ENCODE measurements at places on chromosomes 16 and 17. TPM values are rescaled to one million over a fixed set of nuclear protein-coding genes. Genes with fewer than 3 reads are reported as not detected.

DNA sequence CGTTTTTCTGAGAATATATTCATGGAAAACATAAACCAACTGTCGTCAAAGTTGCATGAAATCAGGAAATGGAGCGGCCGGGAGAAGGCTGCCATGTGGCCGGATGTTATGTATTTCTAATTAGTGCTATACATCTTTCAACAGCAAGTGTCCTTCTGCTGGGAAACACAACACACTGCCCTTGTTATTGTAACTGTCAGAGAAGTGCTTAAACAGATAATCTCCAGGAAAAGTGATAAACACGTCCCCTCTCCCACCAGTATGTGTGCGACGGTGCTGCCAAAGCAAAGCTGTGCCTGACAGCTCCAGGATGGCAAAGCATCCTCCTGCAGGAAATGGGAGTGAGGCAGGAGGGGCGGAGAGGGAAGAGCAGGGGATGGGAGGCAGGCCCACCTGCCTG is 111.8 kb downstream of the SMG6 start:
- no peak for DNase-seq

GRCh38 chr17:17018021-17018441 is 24.2 kb upstream of the MPRIP start:
- DNase-seq = no peak

RBBP6 gene
- 93.9 TPM for total RNA-seq

- DNase-seq = peak; percentile 83
Observed at GRCh38 chr17:81722184-81723120, 10.4 kb downstream of the SLC25A10 start.

SPEM3 gene
- total RNA-seq = not detected

GRCh38 chr17:71830866-71831265 is 290.0 kb upstream of the SOX9 start:
- no peak for DNase-seq

DNA sequence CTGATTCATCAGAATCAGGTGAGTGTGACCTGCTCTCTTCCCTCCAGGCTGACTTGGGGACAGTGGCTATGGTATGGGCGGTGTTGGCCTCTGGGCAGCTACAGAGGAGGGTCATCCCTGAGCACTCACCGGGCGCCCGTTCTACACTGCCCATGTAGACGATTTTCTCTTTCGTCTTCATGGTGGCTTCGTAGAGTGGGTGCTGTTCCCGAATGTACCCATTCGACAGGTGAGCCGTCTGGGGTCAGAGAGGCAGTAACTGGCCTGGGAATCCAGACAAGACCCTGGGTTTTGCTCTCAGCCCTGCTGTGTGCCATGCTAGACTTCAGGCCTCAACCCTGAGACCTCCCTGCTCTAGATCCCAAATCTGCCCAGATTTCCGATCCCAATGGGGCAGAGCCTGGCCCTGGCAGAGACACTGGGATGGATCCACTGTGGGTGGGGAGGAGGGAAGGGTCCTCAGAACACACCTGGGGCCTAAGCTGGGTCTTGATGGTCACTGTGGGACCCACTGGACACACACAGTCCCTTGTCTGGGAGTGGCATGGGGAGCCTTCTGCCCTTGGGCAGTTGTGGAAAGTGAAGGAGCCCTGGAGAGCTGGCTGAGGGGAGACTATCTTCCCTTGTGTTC is 13.2 kb downstream of the USP6 start:
- DNase-seq = peak; percentile 56

NLK gene
- total RNA-seq = 9.6 TPM

DNA sequence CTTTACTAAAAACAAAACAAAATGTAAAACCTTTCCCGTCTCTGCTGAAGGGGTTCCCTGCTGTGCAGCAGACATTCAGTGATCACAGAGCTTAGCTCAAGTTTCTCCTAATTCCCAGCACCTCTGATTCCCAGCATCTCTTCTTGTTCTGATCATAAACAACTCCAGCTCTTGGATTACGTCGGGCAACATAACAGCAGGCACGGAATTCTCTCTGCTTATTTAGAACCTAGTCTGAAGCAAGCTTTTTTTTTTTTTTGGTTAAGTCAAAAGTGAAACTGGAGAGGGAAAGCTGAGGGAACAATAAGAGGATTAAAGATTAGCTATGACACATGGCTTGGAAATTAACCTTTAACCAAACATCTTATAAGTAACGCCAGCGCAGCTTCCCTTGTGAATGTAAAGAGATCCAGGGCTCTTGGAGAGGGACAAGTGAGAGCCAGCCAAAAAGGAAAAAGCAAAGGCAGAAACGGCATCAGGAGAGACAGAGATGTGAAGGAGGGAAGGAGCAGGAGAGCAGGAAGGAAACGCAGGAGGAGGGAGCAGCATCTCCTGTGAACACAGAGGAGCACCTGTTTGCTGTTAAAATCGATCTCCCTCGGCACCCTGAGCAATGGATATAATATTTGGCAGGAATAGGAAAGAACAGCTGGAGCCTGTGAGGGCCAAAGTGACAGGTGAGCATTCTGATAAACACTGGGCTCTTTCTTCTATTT is at the start of gene BCO1:
Gene BCO1 (plus strand): TSS at position 394 of the 716 bp plus-strand sequence. CDS start 220 bp downstream, at position 614.
- DNase-seq = no peak

DNA sequence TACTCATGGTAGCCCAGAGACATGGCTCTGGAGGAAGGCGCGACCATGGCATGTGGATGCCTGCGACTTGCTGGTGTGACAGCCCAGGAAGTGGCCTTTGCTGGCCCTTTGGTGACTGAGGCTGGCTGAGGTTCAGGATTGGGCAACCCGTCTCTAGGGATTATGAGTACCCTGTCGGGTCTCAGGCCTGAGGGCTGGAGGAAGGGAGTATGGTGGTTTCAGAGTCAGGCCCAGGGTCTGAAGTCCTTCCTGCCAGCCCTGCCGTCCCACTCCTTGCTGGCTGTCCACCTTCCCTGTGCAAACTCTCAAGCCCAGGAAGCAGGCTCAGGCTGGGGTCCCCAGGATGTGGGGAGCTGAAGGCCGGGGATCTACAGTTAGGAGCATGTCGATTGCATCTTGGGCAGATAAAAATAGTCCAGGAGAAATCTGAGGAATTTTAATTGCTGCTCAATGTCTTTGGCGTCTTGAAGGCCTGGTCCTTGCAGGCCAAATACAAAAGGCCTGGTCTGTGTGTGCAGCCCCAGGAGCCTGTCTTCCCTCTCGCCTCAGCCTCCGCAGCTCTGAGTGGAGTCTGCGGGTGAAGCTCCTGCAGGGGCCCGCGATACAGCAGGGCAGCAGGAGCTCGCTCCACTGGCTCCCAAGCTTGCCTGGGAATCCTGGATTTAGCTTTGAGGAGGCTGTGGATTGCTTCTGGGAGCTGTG is 52.5 kb downstream of the NKD1 start:
- DNase-seq = no peak

- no peak for DNase-seq
Observed at GRCh38 chr16:11303405-11304138, 22.4 kb upstream of the PRM1 start.

EVPLL gene
- total RNA-seq = 3.7 TPM

PARD6A gene
- total RNA-seq = 4.1 TPM

DNA sequence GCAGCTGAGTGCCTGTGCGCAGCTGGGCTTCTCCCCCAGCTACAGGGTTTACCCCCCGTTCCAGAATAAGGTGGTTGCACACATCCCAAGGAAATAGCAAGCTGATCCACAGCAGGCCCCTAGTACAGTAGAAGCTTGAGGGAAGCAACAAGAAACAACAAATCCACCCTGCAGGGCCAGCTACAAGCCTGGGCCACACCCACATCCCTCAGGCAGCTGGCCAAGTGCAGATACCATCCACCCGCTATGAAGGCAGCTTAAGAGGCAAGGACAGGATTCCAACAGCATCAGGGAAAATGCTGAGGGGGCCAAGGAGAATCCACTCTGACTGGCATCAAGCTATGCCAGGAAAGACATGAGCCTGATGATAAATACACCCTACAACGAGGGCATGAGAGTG is 66.9 kb upstream of the RCVRN start:
- no peak for DNase-seq

CBFA2T3 gene
- 3.1 TPM for total RNA-seq

- DNase-seq = no peak
Observed at GRCh38 chr17:75525806-75526554, 483 bp downstream of the LLGL2 start.

DNA sequence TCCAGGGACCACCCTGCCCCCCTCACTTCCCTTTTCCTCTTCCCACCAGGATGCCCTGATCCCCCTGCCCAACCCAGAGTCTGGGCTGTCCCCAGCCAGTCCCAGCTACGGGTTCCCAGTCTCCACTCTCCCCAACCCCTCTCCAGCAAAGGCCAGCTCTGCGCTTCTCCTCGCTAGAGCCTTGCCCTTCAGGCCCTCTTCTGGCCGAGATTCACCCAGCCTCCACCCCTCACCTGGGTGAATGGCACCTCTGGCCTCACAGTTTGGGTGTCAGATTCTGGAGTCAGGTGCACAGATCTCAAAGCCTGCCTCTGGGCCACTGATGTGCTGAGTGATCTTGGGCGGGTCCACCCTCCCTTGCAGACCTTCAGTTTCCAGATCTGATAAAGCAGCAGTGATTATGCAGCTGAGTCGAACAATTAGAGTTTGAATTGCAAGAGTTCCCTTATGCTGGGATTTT is 185.6 kb upstream of the TNRC6C start:
- DNase-seq = no peak

SNAI3 gene
- not detected for total RNA-seq

DNA sequence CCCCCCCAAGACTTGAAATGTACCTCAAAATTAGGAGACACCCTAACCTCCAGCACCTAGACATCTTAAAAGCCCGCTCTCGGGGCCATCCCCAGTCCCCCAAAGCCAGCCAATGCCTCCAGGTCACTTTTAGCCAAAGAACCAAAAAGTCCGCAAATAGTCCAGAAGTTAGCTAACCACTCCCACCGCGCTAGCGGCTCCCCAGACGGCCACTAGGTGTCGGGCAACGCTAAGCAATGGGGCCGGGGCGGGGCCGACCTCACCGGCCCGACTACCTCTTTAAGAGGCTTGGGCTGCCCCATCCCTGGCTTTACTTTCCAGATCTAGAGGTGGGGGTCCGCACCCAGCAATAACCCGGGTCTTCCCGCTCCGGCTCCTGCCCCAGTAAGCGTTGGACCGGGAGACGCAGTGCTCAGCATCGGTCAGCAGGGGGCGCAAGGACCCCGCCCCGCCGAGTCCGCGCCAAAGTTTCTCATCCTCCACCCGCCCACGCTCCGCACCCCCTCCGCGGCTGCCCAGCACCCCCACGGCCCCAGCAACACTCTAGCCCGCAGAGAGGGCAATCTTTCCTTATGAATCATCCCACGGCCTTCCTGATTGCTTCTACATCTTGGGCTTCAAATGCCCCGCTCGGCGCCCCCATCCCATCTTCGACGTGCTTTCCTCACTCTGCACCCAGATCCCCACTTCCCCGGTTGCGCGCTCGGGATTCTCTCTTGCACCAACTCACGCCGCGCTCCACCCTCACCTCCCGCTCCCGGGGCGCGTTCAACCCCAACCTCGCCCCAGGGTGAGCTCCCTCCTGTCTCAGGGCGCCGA is 765 bp downstream of the COL1A1 start:
- DNase-seq = peak; percentile 95

HOXB13 gene
- total RNA-seq = not detected

DNA sequence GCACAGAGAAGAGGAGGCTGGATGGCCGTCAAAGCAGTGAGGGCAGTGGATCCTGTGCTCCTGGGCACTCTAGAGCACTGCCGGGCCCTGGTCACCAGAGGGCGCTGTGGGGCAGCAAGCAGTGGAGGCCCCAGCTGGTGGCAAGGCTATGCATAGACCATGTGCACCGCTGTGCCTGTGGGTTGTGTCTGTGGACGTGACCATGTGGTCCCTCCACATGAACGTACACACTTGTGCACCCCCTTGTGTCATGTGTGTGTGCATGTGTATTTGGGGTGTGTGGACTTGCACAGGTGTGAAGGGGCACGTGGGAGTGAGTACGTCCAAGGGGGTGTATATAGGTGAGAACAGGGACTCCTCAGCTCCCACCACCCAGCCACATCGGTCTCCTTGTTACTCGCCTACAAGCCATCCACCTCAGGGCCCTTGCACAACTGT is 4.4 kb upstream of the MAP2K3 start:
- no peak for DNase-seq

GRCh38 chr16:11104168-11105037 is 151.6 kb downstream of the SOCS1 start:
- DNase-seq = no peak

MYOCD gene
- 2.8 TPM for total RNA-seq

ZNF287 gene
- total RNA-seq = 11.7 TPM

DNA sequence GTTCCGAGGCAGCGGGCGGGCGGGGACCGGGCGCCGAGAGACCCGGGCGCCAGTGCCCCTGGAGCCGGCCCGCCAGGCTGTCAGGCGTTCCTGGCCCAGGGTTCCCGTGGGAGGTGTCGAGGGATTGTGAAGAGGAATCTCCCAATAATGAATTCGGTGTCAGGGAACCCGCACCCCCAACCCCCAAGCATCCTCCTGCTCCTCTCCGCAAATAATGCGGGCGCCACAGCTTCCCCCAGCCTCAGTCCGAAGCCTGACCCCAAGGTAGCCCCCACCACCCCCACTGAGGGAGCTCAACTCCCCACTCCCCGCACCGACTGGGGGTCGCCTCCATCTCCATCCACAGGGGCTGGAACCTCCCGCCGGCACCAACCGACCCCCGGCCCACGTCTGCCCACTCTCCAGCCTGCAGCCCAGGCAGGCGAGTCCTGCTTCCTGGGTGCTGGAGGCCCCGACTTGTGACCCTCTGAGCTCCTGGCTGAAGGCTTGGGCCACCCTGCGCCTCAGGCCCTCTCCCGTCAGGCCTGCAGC is 641 bp upstream of the CASKIN1 start:
- no peak for DNase-seq

GGT6 gene
- 64.6 TPM for total RNA-seq

GRCh38 chr17:68622423-68622822 is 21.3 kb upstream of the FAM20A start:
- no peak for DNase-seq

DNA sequence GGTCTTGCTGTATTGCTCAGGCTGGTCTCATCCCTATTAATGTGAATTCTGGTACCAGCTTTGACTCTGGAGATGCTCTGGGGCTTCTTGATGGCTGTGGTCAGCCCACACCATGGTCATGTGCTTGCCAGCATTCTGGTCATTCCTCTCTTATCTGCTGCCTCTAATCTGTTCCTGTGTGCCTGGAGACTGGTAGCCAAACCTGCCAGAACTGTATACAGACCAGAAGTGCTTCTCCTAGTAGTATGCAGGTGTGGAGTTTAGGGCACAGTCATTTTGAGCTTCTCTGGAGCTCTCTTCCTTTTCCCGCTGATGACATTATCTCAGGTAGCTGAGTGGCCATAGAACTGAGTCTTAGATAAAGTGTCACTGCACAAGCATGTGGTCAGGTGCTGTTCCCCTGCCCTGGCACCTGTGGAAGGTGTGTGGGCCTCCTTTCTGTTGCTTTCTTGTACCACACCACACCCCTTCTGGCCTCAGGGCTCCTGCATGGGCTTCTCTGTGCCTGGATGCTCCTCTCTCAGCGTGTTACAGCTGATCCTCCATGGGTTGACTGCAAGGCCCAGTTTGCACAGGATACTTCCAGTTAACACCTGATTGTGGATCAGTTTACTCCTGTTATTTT is 162.7 kb downstream of the SPECC1 start:
- no peak for DNase-seq

GRCh38 chr16:58127033-58127556 is 2.1 kb downstream of the CFAP20 start:
- no peak for DNase-seq

- DNase-seq = no peak
Observed at GRCh38 chr17:76681222-76682137, 29.3 kb downstream of the MXRA7 start.

PRKCB gene
- total RNA-seq = 9.3 TPM

Data from suprapubic skin (tissue), 4 donors.